ENCODE measurements at places on chromosomes 5 and 9.
A peak's percentile ranks its signal among the peaks of the same experiment; 100 is the strongest.

GRCh38 chr5:675111-675870, 17.9 kb downstream of the TPPP start:
- DNase-seq, result no peak

DNA sequence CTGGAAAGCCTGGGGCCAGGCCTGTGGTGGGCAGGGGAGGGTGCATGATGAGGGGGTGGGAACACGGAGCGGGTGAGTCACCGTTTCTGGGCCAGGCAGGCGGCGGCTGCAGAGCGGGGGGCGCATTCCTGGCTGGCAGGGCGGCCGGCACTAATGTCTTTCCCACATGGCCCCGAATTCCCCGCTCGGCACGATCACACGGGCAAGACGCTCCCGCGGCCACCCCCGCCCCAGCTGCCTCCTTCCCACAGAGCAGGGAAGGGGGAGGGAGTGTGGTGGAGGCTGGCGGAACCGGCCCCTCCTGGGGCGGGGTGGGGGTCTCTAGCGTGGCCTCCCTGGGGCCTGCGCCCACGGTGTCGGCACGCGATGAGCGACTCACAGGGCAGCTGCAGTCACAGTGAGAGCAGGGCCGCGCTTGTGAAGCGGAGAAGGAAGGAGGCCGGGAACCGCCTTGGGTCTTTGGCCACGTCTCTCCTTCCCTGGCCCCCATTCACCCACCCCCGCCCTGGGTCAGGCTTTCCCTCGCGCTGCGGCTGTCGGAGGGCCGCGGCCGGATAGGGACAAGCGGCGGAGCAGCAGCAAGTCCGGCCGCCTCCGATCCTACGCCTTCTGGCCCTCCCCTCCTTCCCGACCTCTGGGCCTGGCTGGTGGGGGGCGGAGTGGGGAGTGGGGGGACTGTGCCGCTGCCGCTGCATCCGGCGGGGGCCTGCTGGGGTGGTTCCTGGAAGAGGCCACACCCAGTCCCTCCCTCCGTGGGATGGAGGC, 48.9 kb downstream of the CXXC5 start:
- peak; percentile 97 for DNase-seq

DNA sequence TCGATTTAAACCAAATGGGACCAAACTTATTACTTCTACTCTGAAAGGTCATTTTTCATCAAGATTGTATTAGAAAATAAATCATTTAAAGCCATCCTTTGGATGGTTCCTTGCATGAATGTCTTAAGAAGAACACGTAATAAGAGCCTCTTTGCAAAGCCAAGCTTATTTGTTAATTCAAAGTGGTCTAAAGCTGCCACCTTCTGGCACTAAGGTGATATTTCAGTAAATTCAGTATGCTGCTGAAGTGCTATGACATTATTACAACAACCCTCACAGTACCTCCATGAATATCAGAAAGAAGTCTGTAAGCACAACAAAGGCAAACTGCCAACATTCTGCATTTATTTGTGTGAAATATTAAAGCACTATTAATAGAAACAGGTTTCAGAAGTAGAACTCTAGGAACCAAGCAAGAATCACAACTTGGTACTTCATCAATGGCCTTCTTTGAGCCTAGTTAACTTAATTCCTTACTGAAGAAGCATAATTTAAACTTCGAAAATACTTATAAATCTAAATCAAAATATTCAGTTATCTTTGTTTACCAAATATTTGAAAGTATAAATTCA, 53.1 kb upstream of the TYRP1 start:
- peak; percentile 38 for DNase-seq

- DNase-seq, result no peak
Observed at GRCh38 chr9:113962396-113962795, 86.3 kb downstream of the ZNF618 start.

- DNase-seq, result peak; percentile 12
Observed at GRCh38 chr5:93476251-93476742, 104.7 kb downstream of the NR2F1-AS1 start.
